GM03348 (cell line): ENCODE measurements at places on chromosomes 11 and 22.
A peak's percentile ranks its signal among the peaks of the same experiment; 100 is the strongest.

DNA sequence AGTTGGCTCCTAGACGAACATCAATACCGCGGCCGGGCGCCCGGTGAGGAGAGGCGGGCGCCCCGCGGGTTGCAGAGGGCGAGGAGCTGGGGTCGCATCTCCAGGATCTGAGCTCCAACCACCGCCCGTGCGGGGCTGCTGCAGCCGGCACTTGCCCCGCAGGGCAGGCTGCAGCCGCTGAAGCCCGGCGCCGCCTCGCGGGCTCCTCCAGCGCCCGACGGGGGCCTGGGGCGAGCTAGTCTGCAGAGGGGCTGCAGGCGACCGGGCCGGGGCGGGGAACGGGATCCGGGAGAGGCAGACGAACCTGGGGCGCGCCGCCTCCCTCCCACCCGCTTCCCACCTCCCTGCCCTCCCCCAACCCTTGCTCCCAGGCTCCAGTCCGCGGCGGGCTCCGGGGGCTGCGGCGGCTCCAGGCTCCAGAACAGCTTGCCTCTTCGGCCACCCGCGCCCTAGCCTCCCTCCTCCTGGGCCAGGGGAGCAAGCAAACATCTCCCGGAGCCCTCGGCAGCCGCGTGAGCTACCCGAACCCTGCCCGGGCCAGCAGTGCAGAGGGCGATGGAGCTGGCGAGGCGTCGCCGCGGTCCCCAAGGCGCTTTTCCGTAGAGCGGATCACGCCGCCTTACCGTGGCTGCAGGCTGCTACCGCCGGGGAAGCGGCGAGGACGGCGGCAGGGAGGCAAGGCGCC is 802 bp downstream of the TENM4 start:
- DNase-seq, result peak; percentile 56

- peak; percentile 89 for DNase-seq
Measured at GRCh38 chr22:41517172-41518047, 26.9 kb downstream of the POLR3H start.

- no peak for DNase-seq
Measured at GRCh38 chr22:36764060-36764459, 11.9 kb downstream of the IFT27 start.

DNA sequence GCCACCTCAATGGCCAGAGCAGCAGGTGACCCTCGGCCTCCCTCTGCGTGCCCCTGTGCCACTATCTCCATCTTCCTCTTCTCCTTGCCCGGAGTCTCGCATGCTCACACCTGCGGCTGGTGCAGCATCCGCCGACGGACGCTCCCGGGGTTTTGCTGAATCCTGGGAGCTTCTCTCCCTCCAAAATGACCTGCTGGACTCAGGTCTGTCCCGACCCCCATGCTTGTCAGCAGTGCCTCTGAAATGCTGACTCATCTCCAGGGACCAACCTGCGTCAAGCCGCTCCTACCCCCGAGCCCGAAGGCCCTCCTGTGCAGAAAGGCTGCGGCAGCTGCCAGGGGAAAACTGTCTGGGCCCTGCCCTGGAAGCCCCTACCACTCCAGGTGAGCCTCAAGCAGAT is 58.4 kb downstream of the CELSR1 start:
- DNase-seq, result no peak

- no peak for DNase-seq
Measured at GRCh38 chr22:50268655-50269113, 1.5 kb downstream of the MAPK11 start.

GRCh38 chr11:3030289-3031070 is 26.7 kb downstream of the CARS1 start:
- DNase-seq, result no peak

DNA sequence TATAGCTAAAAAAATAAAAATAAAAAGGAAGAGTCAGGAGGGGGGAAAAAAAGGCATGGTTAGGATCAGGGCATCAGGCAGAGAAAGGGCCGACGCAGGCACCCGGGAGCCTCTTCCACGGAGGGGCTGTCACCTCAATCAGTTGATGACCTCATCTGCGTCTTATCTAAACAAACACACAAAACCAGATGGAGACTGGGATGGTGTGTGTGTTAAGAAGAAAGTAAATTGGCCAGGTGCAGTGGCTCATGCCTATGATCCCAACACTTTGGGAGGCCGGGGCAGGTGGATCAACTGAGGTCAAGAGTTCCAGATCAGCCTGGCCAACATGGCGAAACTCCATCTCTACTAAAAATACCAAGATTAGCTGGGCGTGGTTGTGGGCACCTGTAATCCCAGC is 63.6 kb downstream of the DHCR7 start:
- no peak for DNase-seq

DNA sequence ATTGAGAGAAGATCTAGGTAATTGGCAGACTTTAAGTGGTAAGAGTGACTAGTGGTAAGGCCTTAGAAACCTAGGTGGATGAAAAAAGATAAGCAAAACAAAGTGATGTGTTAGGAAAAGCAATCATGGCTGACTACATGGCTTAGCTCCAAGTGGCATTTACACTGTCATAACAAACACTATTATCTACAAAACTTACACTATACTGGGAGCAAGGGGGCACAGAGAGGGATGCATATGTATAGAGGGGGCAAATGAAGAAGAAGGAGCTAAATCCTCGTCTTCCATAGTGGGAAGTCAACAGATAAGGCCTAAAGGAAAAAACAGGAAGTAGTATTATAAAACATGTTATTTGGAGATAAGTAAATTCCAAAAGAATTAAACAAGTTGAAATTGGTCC is 32.5 kb downstream of the ADORA2A start:
- no peak for DNase-seq

- peak; percentile 49 for DNase-seq
Measured at GRCh38 chr11:128517451-128518230, 69.7 kb downstream of the ETS1 start.

GRCh38 chr11:73579641-73580434 is 18.1 kb downstream of the FAM168A start:
- DNase-seq, result peak; percentile 18

DNA sequence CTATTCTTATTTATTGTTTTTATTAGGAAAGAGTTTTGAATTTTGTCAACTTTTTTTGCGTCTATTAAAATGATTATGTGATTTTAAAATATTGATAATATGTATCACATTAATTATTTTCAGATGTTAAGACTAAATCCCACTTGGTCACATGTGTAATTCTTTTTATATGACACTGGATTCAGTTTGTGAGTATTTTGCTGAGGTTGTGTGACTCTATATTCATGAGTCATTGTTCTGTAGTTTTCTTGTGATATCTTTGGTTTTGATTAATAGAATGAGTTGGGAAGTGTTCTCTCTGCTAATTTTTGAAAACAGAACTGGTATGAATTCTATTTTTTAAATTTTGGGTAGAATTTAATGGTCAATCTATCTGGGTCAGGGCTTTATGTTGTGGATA is 317.9 kb downstream of the ETS1 start:
- no peak for DNase-seq

- DNase-seq, result no peak
Measured at GRCh38 chr11:18369398-18369797, 25.0 kb upstream of the LDHA start.

- DNase-seq, result no peak
Measured at GRCh38 chr11:20078846-20079245, 81.4 kb downstream of the DBX1 start.

DNA sequence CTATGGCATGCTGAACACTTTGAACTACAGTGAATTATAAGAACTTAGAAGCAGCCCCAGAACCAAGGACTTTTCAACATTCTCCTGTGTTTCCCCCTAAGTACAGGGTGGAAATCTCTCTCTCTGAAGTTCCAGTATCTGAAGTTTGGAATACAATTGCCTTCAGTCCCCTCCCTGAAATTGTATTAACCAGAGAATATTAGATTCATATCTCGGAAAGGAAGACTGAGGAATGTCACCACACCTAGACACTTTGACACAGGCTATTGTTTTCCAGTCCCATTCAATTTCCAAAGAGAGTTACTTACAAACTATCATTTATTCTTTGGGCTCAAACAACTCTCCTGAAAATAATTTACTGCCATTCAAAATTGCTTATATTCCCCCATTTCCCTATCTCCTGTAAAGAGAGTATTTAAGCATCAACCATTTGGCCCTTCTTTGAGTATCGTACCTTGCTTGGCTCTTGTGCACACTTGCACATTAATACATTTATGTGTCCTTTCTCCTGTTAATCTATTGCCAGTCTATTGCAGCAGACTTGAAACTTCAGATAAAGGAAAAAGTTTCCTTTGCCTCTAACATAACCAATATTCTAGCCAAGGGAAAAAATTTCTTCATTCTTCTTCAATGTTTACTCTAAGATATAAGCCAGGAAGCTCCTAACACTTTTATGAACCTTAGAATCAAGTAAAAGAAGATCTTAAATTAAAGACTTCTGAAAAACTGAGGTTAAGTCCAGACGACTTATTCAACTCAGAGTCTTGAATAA is 402.4 kb upstream of the DDI1 start:
- DNase-seq, result no peak

GRCh38 chr11:35927682-35928081 is 16.2 kb upstream of the LDLRAD3 start:
- DNase-seq, result no peak

GRCh38 chr11:1863352-1864216 is 10.7 kb downstream of the LSP1 start:
- DNase-seq, result peak; percentile 98

DNA sequence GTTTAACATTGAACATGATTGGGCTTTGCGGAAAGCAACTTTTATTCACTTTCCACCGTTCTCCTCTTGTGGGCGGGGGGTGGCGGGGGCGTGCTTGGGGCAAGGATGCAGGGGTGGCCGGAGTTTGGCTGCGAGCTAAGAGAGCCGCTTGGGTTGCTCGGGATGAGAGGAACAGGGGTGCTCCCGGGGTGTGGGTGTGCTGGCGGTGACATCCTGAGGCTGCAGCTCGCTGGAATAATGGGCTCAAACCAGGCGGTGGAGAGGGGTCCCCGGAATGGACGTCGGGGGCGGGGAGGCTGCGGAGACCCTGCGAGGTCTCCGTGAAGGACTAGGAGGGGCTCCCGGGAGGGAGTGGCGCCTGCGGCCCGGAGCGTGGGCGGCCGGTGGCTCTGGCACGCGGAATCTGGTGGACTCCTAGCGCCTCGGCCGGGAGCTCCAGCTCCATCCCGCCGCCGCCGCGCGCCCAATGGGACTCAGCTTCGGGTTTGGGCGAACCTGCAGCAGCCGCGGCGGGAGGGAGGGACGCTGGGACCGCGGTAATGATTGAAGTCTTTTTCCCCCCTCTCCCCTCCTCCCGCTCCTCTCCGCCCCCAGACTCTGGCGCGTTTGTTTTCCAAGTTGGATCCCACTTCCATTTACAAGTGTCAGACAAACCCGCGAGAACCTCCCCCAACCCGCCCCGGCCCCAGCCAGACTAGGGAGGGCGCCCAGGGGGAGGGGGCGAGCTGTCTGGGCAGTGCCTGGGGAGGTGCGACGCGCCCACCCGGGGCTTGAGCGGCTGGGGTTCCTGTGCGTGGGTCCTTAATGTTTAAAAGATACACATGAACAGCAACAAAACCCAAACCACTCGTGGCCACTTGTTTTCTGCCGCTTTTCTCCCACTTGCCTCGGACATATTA is 2.0 kb downstream of the FAT3 start:
- DNase-seq, result peak; percentile 80
